Right renal pelvis (tissue), 4 donors: ENCODE measurements at places on chromosomes 4 and X.

DNA sequence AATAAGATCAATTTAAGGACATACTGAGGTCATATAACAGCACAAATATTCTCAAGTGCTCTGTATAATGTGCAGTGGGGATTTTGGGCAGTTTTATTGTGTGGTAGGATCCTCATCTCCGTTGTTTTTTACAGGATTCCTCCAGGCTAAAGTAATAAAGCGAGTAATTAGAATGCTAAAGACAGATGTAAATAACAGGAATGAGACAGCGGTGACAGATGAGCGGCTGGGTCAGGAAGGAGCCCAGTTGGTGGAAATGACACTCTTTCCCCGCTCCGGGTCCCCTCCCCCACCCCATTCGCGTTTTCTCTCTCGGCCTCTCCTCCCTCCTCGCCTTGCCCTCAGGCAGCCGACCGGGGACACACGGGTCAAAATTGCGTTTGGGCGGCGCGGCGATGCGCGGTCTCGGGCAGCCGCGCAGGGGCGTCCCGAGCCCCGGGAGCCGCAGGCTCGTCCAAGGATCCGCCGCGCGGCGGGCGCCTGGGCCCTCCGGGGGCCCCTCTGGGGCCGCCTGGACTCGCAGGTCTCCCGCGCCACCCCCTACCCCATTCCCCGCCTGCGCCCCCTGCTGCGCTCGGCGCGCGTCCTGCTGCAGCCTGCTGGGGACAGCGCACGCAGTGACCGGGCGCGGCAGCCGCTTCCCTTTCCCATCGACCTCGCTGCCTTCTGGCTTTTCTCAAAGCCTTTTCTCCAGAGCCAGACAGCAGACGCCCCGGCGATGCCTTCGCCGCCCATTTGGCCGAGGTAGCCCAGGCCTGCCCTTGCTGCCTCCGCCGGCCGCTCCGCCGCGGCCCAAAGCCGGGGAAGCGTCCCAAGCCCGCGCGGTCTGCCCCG is 16.2 kb downstream of the POU4F2 start:
- DNase-seq, result no peak

- DNase-seq, result no peak
These were observed 25.0 kb upstream of the PDLIM5 start for GRCh38 chr4:94426783-94427182.

- no peak for DNase-seq
These were observed 27.9 kb downstream of the ARHGEF6 start for GRCh38 chrX:136752796-136753195.

DNA sequence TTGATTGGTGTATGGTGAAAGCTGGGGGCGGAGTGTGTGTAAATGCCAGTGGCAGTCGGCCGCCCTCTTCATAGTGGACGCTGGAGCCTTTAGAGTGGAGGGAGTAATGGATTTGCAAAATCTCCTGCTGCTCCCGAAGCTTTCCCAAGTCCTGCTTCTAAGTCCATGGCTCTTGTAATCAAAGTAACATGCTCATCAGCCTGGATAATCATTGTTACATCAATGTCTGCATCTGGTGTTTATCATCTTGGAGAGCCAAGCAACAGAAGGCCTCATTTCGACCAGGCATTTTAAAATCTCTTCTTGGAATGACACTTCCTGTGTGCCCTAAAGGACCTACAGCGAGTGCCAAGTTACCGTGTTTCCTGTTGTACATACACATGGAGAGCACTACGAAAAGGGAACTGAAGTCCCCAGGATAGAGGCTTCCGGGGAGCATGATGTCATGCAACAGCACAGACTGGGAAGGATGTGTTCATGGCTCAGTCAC is 32.2 kb downstream of the UNC5C start:
- no peak for DNase-seq

DNA sequence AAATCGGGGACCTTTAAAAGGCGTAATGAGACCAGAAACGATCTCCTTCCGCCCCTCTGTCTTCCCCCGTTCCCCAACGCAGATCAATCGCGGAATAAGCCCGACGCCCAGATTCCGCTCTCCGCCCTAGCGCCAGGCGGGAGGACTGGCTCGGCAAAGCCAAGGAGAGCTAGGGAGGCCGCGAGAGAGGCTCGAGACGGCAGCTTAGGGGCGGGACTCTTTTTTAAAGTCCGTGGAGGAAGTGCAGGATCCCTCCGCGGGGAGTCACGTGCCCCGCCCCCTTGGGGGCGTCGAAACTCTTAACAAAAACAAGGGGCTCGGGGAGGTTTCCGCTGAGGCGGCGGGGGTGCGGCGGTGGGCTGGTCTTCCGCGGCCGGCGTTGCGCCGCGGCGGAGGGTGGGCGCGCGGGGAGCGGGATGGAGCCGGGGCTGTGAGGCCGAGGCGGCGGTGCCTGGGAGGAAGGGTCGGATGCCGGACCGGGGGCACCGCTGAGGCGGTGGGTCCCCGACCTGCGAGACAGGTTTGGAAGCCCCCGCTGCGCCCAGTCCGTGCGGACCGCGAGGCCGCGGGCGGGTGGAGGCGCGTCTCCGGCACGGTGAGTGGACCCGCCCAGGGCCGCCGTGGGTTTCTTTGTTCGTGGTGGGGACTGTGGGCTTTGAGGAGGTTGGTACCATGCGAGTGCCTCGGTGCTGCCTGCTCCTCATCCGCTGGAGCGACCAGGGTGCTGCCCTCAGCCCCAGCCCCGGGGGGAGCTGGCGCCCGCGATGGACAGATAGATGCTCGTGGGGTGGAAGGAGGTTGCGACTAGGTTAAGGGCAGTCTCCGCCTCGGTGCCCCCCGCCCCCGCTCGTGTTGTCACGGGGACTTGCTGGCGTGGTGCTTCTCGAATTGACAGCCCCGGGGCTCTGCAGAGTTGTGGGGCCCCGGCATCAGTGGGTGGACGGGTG is at the start of gene CCNG2:
Gene CCNG2 (plus strand): TSS at position 296 of the 947 bp plus-strand sequence. CDS start 1,326 bp downstream, outside the sequence.
- peak; percentile 96 for DNase-seq

DNA sequence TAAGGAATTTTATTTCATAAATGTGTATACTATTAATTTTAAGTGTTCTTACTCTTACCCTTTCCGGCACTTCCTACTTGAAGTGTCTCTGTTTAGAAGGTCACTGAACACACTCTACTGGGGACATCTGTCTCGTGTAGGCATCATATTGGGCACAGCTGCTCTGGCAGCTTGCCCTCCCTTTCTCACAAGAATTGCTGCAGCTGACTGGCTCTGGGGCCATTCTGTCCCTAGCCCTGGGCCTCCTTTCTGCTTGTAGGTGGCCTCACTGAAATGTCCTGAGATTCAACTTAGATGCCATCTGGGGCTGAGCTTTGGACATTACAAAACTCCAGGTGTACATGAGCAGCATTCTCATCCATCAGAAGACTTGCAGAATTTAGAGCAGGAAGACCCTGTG is 49.6 kb downstream of the SMAD1 start:
- DNase-seq, result no peak

- no peak for DNase-seq
These were observed 275.0 kb upstream of the CTSO start for GRCh38 chr4:156228676-156229075.

DNA sequence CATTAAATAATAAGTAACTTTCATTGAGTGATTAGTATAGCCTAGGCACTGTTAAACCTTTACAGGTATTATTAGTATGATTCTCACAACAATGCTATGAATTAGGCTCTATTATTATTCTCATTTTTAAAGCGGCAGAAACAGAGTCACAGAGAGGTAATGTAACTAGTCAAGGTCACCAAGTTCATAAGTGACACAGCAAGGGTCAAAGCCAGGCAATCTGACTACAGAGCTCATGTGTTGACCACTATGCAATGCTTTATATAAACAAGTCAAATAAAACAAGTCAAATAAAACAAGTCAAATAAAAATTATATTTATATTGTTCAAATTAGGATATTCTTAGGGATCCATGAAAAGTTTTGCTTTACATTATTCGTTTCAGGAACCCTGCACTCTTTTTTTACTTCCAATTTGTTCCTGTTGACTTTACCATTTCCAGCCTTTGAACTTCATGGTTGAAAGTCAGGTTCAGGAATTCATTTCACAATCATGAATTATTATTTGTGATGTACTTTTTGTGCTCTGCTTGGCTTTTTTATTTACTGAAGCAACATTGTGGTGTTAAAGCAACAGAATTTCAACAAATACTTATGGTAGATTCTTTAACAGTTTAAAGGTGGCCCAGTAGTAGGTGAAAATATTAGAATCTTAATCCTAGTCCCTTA is 18.0 kb upstream of the ZC4H2 start:
- DNase-seq, result no peak

DNA sequence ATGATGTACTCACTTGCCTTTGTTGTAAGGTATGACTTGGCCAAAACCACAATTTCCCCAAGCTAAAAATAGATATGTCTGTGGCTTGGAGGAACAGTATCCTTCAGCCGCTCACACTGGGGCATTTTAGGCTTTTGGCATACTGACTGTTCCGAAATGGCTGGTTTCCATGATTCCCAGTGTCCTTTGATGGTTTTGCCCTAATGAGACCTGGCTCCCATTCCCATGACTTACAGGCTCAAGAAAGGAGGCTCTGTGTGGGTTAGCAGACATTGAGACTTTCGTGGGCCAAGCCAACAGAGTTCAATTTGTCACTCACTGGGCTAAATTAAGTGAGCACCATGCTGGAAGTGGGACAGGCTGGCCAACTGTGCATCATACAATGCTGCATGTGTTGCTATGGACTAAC is 150.6 kb downstream of the CEP135 start:
- no peak for DNase-seq

- DNase-seq, result no peak
These were observed 52.2 kb downstream of the HTRA3 start for GRCh38 chr4:8321771-8322170.

DNA sequence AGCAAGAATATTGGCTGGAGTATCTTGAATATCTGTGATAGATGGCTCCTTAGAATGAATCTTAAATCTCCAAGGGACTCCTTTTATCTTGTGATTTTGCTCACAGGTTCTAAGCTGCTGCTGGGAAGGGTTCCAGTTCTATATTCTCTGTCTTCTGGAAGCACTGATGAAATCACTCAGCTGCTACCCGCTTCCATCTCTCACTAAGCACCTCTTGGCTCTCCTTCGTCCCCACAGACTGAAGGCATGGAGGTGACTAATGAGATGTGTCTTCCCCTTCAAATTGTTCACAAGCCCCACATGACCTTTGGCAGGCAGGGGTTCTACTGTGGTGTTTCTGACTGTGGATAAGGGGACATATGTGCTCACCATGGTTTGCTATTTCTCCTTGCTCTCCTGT is 75.9 kb downstream of the C4orf51 start:
- no peak for DNase-seq

DNA sequence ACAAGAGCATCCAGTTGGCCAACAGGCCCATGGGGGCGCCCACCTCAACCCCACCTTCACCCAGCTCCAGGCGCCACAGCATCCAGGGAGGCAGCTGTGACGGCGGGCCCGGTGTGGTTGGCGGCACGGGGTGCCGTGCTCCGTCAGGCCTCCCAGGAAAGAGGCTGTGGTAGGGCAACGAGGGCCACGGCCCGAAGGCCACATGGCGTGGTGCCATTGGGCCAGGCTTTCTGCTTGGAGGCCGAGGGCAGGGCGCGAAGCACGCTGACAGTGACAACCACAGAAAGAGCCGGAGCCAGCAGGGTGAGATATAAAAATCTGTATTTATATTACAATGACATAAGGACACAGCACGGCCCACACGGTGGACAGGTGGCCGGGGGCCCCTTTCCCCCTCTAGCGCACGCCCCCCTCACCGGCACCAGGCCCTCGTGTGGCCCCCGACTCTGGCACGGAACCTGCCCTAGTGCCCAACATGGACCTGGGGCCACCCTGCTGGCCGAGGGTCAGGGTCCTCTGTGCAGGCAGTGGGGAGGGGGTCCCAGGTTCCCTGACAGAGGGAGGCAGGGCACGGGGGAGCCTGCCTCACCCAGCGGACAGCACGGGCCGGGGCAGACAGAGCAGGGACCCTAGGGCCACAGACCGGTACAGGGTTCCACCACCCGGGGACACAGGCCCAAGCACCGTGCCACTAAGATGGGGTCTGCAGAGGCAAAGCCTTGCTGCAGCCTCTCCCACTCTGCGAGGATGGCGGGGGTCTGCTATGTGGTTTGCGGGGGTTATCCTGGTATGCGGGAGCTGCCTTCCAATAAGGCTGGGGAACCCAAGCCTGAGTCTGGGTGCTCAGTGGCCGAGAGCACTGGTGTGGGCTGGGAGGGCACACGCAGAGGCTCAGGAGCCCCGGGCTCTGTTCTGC is 5.5 kb upstream of the HAUS3 start:
- DNase-seq, result no peak

GRCh38 chrX:69429339-69430015 is 74.6 kb upstream of the NALF2 start:
- no peak for DNase-seq

GRCh38 chr4:15717086-15717485 is 14.2 kb downstream of the BST1 start:
- DNase-seq, result no peak

DNA sequence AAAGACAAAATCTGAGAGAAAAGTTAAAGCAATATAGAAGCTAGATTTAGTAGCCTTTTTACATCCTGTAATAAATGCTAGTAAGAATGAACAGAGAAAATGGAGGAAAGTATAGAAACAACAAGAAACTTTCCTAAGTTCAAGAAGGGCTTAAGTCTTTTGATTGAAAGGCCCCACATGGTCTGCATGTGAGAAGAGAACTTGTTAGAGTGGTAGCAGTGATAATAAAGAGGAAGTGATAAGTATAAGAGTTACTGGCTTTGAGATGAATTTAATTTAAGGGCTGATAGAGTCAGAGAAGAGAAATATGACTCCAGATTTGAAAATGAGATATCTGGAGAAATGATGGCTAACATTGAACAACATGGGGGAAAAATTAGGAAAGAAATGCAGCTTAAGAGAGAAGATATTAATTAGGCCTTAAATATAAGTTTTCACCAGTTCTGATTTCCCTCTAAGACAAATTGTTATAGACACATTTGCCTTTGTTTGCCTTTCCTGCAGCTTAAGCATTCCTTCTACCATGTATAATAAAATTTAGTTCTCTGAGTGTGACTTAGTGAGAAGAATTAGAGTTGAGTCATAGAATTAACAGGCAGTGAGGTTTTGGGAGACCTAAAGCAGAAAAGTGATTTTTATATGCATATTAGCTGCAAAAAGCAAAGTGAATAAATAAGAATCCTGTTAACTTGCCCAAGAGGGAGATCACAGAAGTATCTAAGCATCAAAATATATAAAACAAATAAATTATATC is 18.4 kb downstream of the ZFX start:
- no peak for DNase-seq

- DNase-seq, result no peak
These were observed 87.0 kb upstream of the SPOCK3 start for GRCh38 chr4:167321299-167321698.

DNA sequence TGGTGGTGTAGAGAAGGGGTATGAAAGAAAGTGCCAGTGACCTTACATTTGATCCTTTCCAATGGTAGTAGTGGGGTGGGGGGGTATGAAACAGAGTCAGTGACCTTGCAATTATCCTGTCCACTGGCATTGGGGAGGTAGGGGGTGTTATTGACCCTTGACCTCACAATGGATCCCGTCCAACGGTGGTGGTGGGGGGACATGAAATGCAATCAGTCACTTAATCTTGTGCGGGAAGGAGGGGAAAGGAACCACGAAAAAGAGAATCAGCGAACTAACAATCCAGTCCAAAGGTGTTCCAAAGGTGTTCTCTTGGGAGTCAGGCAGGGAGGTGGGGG is 619 bp upstream of the PDK3 start:
- no peak for DNase-seq

DNA sequence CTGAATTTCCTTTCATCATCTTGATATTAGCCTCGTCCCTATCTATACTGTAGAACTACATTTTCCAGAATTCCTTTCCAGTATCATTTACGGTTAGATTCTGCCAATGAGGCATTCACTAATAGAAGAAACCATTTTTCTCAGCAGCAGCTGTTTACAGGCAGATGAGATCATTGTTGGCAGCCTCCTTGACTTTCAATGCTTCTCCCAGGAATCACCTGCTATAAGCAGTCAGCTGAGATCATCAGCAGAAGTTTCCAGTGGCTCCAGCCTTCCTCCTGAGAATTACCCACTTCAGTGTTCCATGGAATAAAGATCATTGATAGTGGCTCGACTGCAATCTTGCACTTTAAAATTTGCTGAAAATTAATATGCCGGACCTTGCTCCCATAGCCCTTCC is 157.3 kb upstream of the TET2 start:
- no peak for DNase-seq
